ENCODE measurements at places on chromosomes 1 and 21. TPM values are rescaled to one million over a fixed set of nuclear protein-coding genes. Genes with fewer than 3 reads are reported as not detected.

The SLC5A3 gene
- 7.6 TPM for total RNA-seq

The SPRR1A gene
- total RNA-seq, result not detected

The HCRTR1 gene
- total RNA-seq, result not detected

GRCh38 chr1:203596673-203597210 lies 29.9 kb upstream of the ATP2B4 start:
- DNase-seq, result no peak

The EXO1 gene
- total RNA-seq, result 6.5 TPM

The AQP10 gene
- total RNA-seq, result not detected

DNA sequence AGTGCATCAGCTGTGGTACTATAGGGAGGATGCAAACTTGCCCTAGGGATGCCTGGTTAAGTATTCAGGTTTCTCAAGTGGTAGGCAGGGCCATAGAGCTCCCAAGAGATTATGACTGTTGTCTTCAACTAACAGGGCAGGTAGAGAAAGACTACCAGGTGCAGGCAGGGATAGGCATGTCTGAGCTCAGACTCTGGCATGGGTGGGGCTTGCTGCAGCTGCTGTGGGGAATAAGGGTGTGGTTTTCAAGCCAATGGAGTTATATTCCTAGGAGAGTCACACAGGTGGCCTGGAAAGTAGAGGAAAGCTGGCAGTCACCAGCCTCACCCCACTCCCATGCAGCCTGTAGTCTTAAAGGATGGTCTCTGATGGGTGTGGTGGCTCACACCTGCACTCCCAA lies 673.4 kb upstream of the ADGRL4 start:
- DNase-seq, result no peak

DNA sequence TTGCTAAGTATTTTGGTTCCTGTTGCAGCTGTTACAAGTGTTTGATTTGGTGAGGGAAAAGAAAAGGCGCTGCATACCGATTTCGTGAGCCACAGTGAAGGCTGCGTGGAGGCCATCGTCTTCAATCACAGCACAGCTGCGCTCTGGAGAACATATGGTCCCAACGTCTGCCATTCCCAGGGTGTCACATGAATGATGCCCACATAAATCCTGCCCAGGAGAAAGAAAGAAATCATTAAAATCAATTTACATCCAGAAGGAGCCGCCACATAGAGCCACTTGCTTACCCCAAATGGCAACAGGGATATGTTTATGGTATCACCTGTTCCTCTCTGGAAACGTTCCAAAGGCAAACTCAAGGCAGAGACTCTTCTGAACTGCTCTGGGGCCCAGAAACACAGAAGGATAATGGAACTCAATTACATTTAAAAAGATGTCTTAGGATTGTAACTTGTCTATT lies 12.2 kb downstream of the ADAMTS5 start:
- DNase-seq, result no peak

- DNase-seq, result no peak
Measured at GRCh38 chr1:52454127-52454526, 49.7 kb downstream of the PRPF38A start.

GRCh38 chr1:46532095-46532494 lies 19.4 kb downstream of the KNCN start:
- no peak for DNase-seq

- DNase-seq, result no peak
Measured at GRCh38 chr1:214861615-214862014, 220.9 kb upstream of the KCNK2 start.

DNA sequence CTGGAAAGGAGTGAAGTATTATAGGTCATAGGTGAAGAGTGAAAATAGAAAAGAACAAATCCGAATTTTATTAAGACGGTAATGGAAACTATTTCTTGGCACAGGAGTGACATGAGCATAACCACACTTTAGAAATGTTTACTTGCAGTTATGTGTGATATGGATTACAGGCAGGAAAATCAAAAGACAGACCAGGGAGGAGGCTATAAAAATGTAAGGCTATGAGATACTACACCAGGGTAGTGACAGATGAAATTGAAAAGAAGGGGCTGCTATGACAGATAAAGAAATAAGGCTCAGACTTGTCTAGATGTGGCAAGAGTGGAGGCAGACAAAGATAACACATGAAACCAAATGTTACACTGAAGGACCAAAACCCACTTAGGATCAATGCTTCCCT lies 31.7 kb downstream of the GPATCH2 start:
- DNase-seq, result no peak

The SMYD2 gene
- 44.1 TPM for total RNA-seq
